Fibroblast of the conjunctiva (primary cell): ENCODE measurements at places on chromosomes 3 and 15.

DNA sequence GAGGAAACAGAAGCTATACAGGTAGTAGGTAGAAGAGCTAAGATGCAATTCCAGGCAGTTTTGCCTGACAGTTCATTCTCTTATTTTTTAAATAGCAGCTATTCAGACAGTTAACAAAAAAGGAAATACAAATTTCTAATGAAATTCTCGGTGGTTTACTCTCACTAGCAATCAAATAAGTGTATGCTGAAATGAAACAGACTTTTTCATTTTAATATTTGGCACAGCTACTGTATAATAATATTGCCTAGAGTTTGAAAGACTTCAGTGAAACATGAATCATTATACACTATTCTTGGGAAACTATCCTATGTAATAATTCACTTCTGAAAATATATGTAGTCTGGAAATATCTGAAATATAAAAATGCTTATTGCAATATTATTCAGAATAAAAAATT, 463.2 kb upstream of the AGTR1 start:
- DNase-seq, result no peak

GRCh38 chr15:76163457-76164295, 103.9 kb downstream of the TMEM266 start:
- DNase-seq, result peak; percentile 76

DNA sequence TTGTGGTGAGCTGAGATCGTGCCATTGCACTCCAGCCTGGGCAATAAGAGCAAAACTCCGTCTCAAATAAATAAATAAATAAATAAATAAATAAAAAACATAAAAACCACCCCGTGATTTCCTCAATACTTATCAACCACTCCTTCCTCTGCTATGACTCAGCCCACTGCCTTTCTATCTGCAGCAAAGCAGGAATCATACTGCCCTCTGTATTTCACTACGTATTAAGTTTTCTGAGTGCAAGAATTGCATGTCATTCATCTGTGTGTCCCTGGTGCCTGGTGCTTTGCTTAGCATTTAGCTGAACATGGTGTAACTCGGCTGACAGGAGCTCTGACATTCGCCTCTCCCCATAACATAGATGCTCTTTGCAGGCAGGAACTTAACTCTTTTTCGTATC, 7.1 kb downstream of the LSG1 start:
- no peak for DNase-seq

DNA sequence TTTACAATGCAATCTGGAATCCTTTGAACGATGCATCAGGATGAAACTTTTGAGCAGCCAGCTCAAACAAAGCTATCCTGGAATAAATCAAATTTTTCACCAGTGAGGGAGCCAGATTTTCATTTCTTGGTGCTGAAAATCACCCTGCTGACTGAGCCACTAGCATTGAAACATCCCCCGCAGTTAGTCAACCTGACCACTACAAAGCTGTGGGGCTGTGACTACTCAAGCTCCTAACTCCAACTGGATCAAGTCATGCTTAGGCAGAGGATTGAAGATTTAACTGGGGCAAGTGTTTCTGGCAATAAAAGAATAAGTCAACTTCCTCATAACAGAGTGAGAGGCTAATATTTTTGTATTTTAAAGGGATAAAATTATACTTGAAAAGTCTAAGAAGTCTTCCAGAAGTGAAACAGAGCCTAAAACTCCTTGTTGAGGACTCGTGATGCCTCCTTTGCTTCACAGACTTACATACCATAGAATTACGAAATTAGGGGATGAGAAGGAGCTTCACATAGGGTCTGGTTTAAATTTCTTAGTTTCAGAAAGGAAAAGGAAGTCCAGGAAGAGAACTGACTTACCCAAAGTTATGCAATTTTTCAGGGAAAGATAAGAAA, 177.8 kb downstream of the SERPINI1 start:
- DNase-seq, result no peak

DNA sequence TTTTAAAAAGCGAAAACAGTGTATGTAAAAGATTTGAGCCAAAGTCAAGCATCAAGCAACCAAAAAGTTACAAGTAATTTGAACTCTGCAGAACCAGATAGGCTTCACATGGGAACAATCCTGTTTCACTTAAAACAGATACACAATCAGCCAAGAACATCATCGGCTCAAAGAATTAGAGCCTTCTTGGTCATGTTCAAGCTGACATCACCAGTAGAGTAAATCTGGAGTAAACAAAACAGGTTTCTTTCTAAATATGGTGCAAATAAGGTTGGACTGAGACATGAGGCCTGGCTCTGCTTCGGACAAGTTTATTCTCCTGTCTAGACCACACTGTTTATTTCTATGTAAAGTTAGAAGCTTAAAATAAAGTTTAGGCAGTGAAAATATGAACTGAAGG, 116.0 kb downstream of the GMNC start:
- no peak for DNase-seq

GRCh38 chr3:138135833-138136194, 3.6 kb upstream of the A4GNT start:
- no peak for DNase-seq

- DNase-seq, result no peak
Observed at GRCh38 chr3:61699622-61700021, 138.3 kb downstream of the PTPRG start.

GRCh38 chr15:90790561-90790960, 73.4 kb downstream of the BLM start:
- no peak for DNase-seq

DNA sequence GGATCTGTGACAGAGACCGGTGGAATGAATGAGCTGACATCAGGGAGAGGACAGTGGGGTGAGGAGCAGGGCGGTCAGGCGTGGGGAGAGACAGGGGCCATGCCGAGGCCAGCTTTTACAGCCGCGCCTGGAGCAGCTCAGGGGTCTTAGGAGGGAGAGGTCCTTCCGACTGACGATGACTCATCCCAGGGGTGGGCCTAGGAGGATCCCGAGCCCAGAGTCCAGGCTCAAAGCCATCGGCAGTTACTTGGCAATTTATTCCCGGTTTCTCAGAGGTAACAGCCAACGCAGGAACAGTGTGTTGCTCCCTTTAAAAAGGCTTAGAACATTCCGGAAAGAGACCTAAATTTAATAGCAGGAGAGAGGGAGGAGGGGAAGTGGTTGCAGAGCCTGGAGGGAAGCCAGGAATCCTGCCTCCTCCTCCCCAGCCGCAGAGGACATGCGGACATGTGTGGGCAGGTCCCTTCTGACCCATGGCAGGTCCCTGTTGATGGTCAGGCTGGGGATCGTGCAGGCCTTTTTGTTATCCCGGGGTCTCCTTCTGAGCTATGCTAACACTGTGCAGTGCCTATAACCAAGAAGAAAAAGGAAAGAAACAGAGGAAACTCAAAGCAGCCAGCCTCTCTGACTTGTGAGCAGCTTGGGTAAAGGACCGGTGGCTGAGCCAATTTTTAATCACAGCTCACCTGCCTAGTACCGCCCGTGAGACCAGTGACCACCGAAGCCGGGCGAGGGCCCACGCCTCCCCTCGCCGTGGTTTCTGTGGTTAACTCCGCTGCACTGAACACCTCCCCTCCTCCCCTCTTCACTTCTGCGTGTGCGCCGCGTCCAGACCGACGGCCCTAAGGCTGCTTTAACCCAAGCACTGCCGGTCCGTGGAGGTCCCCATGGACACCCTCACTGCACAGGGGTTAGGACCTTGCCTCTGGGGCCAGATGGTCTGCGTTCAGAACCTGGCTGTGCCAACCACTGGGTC, 392.4 kb upstream of the PROK2 start:
- DNase-seq, result peak; percentile 48

GRCh38 chr15:82047453-82048400, 1.9 kb upstream of the MEX3B start:
- DNase-seq, result no peak

- no peak for DNase-seq
Observed at GRCh38 chr3:127573912-127574311, 16.6 kb downstream of the TPRA1 start.

DNA sequence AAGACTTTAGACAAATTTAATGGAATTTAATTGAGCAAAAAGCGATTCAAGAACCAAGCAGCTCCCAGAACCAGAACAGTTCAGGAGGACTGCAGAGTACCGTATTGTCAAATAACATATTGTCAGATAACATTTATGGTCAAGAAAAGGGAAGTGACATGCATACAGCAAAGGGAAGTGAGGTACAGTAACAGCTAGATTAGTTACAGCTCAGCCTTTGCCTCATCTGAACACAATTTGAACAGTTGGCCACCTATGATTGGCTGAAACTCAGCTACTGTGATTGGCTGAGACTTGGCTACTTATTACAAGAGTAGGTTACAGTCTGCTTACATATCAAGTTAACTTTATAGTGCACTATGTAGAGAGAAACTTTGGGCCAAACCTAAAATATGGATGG, 21.9 kb downstream of the ZFAND6 start:
- no peak for DNase-seq

- DNase-seq, result no peak
Observed at GRCh38 chr3:20760981-20761380, 575.0 kb upstream of the SGO1 start.

GRCh38 chr15:95266451-95267061, 1035.2 kb downstream of the MCTP2 start:
- DNase-seq, result no peak

- peak; percentile 14 for DNase-seq
Observed at GRCh38 chr15:48084759-48085590, 35.8 kb upstream of the SLC24A5 start.

- no peak for DNase-seq
Observed at GRCh38 chr3:42068303-42069088, 22.7 kb upstream of the TRAK1 start.

DNA sequence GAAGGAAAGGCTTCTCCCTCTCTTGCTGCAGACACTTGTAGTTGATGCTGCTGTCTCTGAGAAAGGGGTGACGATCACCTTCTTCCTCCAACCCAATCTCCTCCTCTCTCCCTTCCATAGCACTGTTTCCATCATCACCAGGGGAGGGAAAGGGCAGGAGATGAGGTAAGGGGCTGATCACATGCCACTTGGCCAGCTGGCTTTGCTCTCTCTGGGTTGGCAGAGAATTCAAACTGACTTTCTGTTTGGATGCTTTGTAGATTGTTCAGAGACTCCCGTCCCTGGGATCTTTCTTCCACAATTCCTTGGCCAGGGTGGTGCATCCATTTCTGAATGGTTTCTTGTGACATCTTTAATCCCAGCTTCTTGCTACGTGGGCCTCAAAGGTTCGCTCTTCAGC, 43.2 kb upstream of the ZNF148 start:
- DNase-seq, result no peak
